ENCODE measurements at places on chromosomes 12 and 14.

DNA sequence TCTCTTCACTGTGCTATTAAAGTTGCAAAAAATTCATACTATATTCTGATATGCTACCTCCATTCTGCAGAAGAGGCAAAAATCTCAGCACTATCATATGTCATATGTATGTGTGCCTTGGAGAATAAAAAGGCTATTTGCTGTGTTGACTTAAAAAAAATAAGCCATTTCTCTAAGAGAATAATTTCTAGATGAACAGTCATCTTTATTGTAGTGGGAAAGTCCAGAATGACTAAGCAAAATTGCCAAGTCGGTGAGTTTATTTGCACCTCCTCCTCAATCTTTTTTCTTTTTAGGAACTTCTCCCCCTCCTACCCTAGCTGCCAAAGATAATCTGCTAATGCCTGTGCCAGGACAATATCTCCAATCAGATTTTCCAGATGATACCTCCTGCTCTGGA is 353.8 kb upstream of the FAR2 start:
- DNase-seq = no peak

DNA sequence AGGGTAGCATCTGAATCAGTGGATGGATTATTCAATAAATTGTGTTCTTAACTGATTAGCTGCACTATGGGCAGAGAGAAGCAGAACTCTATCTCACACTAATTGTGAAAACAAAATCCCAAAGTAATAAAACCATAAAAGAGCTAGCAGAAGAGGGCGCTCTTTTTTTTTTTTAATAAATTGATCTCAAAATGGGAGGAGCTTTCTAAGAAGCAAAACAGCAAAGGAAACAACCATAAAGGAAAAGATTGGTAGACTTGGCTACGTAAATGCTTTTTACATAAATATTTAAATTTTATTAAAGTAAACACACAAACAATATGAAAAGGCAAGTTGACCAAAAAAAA is 1.5 kb upstream of the TM7SF3 start:
- no peak for DNase-seq

DNA sequence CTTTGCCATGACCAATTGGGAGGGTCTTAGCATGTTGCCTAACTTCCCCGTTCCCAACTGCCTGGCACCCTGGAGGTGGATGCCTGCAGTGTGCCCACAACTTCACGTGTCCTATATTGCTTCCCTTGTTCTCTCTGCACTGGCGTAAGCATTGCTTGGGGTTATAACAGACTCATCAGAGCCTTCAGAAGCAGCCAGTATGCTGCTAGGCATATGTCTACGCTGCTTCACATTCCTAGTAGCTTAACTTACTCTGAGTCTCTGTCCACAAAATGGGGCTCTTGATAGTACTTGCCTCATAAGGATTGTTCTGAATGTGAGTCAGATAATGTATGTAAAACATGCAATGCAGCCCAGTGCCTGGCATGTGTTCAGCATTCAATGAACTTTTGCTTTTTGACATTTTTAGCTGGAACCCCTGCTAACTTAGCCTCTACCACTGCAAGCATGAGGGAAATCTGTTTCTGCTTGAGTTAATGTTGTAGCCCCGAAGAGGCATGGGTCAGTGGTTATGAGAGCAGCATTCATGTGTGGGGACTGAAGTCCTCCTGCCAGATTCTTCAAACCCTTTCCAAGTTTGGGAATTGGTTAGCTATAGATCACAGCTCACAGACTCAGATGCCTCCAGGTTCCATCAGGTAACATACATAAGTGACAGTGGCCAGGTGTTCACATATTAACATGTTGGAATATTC is 2.8 kb downstream of the SLC5A8 start:
- no peak for DNase-seq

GRCh38 chr12:105205322-105206048 is 30.5 kb downstream of the APPL2 start:
- DNase-seq = no peak

- no peak for DNase-seq
Measured at GRCh38 chr12:21940549-21941505, at the start of gene ABCC9. Gene ABCC9, minus strand, starts transcription at chr12:21941426. Its CDS starts 4,752 bp downstream, at chr12:21936674.

DNA sequence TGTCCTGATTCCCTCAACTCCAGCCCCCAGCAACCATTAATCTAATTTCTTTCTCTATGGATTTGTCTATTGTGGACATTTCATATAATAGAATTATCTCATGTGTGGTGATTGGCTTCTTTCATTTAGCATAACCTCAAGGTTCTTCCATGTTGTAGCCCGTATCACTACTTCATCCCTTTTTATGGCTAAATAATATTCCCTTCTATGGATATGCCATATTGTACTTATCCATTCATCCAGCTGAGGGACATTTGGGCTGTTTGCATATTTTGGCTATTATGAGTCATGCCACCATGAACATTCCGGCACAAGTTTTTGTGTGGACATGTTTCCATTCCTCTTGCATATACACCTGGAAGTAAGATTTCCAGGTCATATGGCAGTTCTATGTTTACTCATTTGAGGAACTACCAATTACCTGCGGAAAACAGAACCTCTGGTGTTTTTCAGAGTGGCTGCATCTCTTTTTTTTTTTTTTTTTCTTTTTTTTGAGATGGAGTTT is 108.7 kb upstream of the MAP1LC3B2 start:
- DNase-seq = no peak

GRCh38 chr12:11808931-11809330 is 159.5 kb downstream of the ETV6 start:
- no peak for DNase-seq

GRCh38 chr12:69123919-69124638 is 115.3 kb upstream of the CPSF6 start:
- DNase-seq = no peak

DNA sequence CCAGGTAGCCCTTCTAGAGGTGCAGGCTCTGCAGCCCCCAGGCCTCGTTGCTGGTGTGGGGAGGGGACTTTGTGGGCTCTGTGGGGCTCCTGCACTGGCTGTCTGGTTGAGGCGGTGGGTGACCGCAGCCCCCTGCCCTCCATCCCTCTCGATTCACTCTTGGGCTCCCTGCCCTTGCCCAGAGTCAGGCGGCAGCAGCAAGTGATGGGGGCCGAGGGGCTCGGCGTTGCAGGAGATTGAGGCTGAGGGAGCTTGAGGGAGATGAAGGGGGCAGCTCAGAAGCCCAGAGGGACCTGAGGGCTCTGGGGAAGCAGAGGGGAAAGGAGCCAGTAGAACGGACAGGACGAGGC is 9.5 kb upstream of the LRTM2 start:
- no peak for DNase-seq

- no peak for DNase-seq
Measured at GRCh38 chr14:31752867-31753661, 191.9 kb downstream of the NUBPL start.

DNA sequence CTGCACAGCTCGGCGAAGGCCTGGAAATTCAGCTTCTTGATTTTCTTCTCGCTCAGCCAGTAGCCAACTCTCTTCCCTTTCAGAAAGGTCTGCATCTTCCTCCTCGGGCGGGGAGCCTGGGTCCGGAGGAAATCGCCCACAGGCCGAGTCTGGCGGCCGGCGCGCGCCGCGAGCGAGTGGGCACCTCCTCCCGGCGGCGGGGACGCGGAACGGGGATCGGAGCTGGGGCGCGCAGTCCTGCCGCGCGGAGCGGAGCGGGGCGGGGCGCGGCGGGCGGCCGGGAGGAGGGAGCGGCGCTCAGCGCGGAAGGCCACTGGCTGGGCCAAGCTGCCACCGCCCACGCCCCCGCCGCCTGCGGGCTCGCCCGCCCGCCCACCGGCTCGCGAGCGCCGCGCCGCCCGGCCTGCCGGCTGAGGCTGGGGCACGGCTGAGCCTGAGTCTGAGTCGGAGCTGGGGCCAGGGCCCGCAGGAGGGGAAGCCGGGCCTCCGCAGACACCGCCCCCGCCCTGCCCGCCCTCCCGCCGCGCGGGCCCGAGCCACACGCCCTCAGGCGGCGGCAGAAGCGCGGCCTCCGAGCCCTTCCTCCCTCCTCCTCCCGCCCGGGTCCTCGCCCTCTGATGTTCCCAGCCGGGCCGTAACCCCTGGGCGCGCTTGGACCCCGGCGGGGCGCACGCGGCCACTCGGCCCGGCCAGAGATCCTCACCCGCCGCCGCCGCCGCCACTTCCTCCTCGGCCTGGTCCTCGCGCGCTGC is 480 bp downstream of the ITPK1 start:
- DNase-seq = peak; percentile 84

GRCh38 chr12:19706936-19707335 is 267.6 kb downstream of the AEBP2 start:
- DNase-seq = no peak

DNA sequence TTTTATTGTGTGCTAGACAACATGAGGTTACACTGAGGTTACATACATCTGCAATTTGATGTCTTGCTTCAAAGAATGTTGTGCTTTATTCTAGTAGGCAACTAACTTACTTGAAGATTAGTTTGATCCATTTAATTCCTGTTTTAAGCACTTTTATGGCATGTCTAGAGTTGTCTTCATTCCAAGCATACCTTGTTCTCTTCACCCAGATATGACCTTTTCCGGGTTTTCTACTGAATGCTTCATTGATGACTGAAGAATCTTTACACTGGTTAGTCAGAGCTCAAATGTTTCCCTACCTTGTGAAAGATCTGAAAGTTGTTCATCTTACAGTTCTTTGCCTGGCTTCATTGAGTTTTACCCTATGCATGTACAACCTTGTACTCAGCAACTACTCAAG is 274.0 kb upstream of the KITLG start:
- no peak for DNase-seq
